Activated T-helper 9 cell treated with anti-CD3 and anti-CD28 coated beads, Interleukin-2, amount 50 U/mL, for 16 hours (primary cell): ENCODE measurements at places on chromosomes 11 and 22.

DNA sequence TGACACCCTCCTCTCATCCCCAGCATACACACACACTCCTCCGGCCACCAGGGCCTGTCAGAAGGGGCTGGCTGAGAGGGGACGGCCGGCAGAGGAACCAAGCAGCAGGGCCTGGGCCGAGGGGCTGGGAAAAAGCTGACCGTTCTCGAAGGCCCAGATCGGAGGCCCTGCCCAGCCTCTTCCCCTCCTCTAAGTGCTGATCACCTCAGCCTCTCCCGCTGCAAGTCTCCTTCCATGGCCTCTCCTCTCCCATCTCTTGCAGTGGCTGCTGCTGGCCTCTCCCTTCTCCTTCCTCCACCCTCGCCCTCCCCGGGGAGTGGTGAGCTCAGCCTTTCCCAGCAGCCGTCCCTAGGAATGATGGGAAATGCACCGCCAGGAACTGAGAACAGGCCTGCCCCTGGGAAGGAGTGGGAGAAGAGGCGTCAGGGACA, 39.6 kb downstream of the ARRB1 start:
- DNase-seq: no peak

DNA sequence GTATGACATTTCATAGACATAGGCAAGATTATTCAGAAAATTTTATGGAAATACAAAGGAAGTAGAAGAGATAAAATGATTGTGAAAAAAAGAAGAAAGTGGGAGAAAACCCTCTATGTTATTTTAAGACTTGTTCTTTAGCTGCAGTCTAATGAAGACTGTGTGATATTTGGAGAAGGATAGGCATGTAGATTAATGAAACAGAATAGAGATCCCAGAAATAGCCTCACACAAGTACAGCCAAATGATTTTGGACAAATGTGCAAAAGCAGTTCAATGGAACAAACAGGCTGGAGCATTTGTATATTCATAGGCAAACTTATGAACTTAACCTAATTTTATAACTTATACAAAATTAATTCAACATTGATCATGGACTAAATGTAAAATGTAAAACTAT, 14.3 kb downstream of the ANO5 start:
- no peak for DNase-seq

DNA sequence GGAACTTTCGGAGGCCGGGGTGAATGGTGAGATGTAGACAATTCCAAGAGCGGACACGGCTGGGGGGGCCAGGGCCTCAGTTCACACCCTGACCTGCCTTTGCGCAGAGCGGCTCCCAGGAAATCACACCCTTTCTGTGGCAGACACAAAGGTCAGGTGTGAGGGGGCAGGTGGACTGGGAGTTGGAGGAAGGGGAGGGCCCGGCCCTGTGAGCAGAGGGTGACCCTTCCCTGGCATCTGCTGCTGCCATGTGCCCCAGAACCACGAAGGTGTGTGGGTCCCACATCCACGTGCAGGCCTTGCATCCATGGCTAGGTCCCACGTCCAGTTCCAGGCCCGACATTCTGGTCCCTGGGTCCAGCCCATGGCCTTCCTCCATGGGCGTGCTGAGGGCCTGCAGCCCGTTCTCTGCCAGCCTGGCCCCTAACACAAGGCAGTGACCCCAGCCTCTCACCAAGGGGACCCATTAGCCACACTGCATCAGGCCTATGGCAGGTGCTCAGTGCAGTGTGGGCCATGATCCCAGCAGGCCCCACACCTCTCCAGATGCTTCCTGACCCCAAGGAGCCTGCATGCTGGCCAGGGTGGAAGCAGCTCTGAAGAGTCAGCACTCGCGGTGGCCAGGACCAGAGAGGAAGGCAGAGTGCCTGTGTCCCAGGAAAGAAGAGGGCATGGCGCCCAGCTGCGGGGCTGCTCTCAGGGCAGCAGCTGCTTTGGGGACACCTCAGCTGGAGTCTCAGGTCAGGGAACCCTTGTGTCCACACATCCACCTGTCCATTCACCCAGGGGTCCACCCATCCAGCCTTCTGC, 18.9 kb upstream of the PIM3 start:
- DNase-seq: no peak

DNA sequence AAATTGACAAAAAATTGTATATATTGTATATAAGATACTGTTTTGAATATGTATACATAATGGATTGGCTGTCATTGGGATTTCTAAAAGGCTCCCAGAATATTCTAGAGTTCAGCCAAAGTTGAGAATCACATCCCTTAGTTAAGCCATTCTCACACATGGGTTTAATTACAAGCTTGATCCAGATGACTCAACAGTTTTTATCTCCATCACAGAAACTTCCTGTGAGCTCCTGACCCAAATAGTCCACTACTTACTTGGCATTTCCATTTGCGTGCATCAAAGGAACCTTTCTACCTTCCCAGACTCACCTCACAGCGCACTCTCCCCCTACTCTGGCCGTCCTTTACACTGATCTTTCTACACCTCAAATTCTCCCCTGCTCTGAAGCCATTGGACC, 184.8 kb upstream of the ARHGAP20 start:
- no peak for DNase-seq

DNA sequence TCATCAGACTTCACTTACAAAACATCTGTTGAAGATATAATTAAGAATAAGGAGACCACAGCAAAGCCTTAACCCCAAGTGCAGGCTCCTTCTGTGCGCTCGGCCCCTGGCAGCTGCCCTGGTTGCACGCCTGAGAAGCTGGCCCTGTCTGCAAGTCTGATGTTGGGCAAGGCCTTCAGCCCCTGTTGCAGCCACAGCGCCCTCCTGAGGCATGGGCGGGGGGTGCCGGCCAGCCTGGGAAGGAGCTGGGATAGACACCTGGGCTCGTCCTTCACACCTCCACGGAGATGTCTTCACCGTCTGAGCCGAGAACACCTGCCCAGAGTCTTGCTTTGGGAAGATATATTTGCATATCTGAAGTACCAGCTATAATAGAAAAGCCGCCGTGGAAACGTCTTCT, 104.1 kb downstream of the MPPED1 start:
- DNase-seq: no peak

DNA sequence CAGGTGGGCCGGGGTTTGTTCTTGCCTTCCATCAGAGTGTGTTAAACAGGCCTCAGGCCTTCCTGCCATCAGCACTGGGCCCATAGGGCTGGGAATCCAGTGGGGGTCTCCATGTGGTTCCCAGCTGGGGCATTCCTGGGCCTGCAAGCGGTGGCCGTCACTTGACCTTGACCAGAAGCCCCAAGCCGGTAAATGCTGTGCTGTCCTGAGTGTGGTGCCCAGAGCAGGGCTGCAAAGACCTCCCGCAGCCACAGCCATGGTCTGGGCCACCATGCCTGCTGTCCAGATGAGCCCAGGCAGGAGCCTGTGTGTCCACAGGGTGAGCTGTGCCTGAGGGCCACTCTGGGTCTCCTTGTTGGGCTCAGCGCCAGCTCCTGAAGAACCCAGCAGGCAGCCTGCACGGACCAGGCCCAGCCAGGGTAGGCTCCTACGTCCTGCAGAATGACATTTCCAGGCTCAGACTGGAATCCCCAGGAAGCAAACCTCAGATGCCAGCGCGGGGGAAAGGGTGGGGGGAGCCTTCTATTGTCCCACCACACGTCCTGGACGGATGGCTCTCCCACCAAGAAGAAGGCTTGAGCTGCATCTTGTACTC, 117.3 kb downstream of the KCNQ1OT1 start:
- no peak for DNase-seq

DNA sequence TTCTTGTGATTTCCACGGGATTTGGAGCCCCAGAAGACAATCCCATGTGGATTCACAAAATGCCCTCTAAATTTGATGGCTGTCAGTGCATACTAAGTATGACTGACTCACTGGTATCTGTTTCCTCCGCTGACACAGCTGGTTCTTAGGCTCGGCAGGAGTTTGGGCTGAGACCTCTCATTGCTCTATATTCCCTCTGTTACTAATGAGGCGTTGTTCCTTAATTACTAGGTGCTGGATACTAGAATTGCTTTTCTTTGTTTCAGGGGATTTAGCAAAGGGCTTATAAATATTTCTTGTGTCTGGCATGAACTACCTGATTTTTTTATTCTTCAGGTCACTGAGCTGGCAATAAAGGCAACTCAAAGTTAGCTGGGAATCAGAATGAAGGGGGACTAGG, 53.2 kb upstream of the EHF start:
- DNase-seq: no peak

DNA sequence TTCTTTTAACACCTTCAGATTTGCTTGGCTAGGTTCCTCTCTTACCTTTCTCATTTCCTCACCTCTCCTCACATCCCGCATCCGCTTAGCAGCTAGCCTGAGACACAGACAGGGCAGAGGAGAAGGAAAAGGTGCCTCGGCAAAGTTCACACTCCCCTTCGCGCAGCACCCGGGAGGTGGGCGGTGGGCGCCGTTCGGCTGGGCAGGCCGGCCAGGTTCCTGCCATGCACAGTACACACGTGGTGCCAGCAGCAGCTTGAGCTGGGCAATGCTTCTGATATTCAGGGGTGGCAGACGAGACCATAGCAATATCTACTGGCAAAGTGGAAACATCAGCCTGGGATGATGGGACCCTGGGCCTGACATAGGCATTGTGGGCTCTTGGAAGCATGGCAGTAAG, 3.3 kb downstream of the NTM start:
- no peak for DNase-seq

- DNase-seq: no peak
Measured at GRCh38 chr11:4830346-4830745, 9.2 kb downstream of the OR51F2 start.

- no peak for DNase-seq
Measured at GRCh38 chr11:129951201-129951865, 51.3 kb downstream of the PRDM10 start.

GRCh38 chr11:57294225-57295131, 30.3 kb downstream of the TNKS1BP1 start:
- DNase-seq: no peak

DNA sequence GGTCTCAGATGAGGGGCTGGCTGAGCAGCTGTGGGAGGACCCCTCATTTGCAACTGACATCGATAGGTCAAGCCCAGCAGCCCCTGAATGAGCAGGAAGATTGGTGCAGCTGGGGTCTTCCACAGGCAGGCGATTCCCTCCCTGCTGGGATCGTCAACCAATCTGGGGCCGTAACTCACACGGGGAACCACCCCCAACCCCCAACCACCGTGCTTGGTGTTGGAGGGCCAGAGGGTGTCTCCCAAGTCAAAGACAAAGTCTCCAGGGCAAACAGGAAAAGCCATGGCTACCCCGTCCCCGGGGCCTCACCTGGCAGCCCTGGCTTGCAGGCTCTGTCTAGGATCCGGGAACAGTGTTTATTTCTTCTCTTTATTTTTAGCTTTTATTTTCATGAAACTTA, 26.9 kb upstream of the SCUBE1 start:
- DNase-seq: no peak

DNA sequence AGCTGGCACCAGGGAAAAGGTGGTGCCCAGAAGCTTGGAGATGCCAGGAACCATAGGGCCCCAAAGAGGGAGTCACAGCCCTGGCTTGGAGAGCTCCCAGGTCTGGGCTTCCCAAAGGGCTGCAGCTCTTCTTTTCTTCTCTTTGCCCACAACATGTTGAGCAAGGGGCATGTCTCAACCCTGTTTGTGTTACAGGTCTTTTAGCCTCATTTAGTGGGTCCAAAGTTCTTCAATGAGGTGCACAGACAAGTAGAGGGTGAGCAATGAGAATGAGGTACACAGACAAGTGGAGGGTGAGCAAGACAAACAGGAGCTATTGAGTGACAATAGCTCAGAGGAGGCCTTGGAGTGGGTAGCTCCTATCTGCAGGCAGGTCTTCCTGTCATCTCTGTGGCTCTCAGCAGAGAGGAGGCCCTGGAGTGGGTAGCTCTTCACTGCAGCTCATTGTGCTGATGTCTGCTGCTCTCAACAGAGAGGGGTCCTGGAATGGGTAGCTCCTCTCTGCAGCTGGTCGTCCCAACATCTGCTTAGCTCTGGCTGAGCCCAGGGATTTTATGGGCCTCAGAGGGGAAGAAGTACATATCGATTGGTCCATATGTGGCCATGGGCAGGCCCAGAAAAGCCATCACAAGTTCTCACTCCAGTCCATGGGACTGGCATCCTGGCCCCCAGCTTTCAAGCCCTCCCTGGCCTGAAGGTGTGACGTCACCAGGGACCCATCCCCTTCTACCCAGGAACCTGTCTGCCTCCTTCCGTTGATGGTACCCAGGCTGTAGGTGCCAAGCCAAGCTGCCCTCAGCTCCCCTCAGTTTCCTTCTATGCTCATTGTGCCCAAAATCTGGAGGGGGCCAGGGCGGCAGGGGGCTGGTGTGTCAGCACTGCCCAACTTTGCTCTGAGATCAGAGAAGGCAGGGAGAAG, 34.9 kb downstream of the WBP2NL start:
- DNase-seq: no peak

- no peak for DNase-seq
Measured at GRCh38 chr22:21041937-21042336, 3.8 kb upstream of the LRRC74B start.

- DNase-seq: no peak
Measured at GRCh38 chr11:110766316-110766715, 54.1 kb upstream of the ARHGAP20 start.

DNA sequence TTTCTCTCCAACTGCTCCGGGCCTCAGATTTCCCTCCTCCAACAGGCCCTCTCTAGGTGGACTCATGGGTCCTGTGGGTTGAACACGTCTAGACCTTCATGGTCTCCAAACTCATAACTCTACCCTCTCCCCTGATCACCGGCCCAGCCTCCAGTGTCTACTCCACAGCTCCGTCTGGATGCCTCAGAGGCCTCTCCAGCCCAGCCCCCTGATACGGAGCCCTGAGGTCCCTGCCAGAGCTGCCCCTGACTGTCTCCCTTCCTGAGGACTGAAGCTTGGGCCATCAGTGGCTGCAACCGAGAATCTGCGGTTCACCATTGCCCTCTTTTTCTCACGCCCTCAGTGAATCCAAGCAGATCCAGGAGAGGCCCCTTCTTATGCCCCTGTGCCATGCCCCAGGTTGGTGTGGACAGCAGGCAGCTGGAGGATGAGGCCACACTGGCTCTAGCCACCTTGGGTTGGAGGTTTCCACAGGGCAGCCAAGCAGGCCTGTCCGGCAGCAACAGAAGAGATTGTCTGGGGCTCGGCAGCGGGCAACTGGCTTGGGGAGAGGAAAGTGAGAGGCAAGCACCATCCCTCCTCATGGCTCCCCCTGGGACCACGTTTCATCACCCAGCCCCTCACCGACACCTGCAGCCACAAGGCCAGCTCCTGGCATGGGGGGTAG, 104.6 kb upstream of the FGF3 start:
- no peak for DNase-seq
